Esophagus squamous epithelium (tissue), 5 donors: ENCODE measurements at places on chromosomes 7 and 10.

GRCh38 chr7:47806701-47807103 lies 141.6 kb downstream of the PKD1L1 start:
- DNase-seq, result no peak

DNA sequence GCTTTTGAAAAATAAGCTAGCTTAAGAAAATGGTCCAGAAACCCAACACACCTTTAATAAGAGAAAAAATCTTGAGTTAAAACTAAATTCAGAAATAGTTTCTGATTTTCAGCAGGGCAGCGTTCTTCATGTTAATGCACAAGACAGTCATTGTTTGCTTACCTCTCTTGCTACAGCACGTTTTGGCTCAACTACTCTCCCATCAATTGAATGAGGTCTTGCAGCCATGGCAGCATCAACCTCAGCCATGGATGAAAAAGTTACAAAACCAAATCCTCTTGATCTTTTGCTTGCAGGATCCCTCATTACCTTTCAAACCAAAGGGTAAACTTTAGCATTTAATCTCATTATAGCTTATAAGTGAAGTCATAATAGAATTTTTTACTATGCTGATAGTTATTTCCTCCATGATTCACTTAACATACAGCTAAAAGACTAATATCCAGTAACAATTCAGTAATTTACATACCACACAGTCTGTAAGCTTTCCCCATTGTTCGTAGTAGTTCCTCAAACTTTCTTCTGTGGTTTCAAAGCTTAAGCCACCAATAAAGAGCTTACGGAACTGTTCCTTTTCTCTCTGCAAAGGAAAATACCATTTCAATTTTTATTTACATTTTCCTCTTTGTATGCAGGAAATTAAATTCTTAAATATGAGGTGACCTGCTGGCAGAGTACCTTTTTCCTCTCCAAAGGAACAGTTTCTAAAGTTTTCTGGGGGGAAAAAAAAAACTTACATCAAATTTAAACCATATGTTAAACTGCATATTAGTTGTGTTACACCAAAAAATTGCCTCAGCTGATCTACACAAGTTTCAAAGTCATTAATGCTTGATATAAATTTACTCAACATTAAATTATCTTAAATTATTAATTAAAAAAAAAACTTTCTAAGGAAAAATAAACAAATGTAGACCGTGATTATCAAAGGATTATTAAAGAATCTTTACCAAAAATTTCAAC lies 3.1 kb downstream of the HNRNPA2B1 start:
- no peak for DNase-seq

DNA sequence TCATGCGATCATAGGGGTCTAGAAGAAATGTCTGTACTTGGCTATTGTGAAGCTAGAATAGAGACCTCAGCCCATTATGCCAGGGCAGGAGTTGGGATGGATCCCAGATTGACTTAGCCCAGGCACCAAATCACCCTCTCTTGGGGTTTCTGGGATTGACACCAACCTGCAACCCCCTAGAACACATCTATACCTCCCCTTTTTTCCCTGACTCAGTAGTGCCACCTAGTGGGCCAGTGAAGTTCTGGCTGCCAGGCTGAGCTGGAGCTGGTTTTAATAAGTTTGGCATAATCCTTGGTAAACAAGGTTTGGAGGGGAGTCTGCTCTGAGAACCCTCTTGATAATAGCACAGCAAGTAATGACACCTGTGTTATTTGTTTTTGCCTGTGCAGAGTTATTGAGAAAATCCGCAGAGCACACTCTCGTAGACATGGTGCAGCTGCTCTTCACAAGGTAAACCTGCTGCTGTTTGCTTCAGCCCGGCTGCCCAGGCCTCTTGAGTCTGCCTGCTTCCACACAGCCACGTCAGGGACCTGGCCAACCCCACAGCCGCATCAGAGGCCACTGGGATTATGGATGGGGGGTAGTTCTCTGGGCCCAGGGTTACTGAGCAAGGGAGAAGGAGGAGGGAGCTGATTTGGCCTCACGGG lies 43.3 kb upstream of the NFKB2 start:
- no peak for DNase-seq

DNA sequence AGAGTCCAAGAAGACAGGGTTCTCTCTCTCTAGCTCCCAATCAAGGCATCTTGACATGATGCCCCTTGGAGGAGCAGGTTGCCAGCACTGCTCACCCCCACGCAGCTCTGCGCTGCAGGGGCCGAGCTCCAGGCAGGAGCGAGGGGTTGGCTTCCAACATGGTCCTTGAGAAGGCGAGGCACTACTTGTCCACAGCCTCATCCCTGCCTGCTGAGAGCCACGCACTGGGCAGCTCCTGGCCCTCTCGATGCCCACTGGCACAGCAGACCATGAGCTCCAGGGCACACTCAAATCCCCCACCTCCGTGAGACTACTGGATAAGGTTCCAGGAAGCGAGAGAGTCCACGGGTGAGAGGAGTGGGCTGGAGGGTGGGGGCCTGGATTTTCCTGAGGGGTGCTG lies 31.1 kb downstream of the RAMP3 start:
- DNase-seq, result no peak

- no peak for DNase-seq
These were observed at the start of gene LRRTM3 for GRCh38 chr10:66925896-66926715. Gene LRRTM3, plus strand, starts transcription at chr10:66926036.

DNA sequence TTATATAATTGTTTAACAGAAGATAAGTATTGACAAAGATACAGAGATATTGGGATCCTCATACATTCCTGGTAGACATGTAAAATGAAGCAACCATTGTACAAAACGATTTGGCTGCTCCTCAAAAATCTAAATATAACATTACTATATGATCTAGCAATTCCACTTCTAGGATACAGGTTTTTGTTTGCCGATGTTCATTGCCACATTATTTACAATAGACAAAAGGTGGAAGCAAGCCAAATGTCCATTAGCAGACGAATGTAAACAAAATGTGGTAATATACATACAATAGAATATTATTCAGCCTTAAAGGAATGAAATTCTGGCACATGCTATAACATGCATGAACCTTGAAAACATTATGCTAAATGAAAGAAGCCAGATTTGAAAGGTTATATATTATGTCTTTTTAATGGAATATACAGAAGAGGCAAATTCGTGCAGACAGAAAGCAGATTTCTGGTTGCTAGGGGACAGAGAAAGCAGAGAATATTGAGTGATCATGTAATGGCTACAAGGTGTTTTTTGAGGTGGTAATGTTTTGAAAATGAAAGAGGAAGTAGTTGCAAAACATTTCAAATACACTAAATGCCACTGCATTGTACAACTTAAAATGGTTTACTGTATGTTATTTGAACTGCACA lies 44.9 kb downstream of the POLR1F start:
- no peak for DNase-seq

GRCh38 chr7:105304040-105304895 lies 84.5 kb downstream of the SRPK2 start:
- no peak for DNase-seq
